ENCODE measurements at places on chromosomes 12 and 14.
A peak's percentile ranks its signal among the peaks of the same experiment; 100 is the strongest.

- DNase-seq, result no peak
Measured at GRCh38 chr14:96631621-96632362, 129.6 kb downstream of the PAPOLA start.

- DNase-seq, result peak; percentile 11
Measured at GRCh38 chr14:64388533-64389285, 556 bp downstream of the MTHFD1 start.

GRCh38 chr14:56514663-56515371 is 64.8 kb upstream of the TMEM260 start:
- no peak for DNase-seq

DNA sequence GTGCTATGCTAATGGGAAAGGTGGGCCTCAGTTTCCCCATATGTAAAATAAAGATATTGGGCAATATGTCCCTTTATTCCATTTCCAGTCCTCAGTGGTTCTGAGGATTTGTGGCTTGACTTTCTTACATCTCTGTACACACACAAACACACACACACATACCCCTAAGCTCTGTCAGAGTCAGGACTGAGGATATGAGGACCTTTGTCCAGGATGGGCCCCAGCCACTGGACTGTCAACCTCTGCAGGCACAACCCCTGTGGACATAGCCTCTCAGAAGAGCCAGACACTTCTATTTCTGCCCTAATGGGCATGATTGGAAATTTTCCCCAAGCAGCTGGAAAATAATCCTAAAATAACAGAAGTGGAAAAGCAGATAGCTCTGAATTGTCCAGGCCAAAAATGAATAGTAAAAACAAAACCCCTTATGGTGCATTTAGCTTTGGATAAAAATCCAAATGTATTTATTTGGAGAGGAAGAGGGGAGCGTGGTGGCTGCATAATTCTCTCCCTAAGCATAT is 50.2 kb downstream of the RIN3 start:
- no peak for DNase-seq

DNA sequence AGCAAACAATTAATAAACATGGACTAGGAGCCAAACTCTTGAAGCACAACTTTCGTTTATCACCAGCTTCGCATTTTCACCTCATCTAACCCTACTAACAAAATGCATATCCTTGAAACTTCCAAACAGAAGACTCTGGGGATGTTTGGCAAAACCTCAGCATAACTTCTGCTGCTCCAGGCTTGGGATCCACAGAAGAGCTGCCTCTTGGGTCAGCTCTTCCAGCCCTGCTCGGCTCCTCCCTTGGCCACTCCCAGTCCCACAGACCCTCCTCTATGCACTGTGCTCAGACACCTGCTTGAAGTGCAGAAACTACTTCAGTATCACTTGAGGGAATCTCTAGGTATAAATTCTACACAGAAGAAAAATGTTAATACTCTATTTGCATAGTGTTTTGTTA is 110.0 kb upstream of the AMIGO2 start:
- no peak for DNase-seq

GRCh38 chr12:89414851-89415250 is 62.5 kb upstream of the DUSP6 start:
- no peak for DNase-seq

- DNase-seq, result no peak
Measured at GRCh38 chr14:104588066-104588857, 8.7 kb downstream of the C14orf180 start.

GRCh38 chr14:69687606-69688298 is 76.4 kb downstream of the SUSD6 start:
- DNase-seq, result no peak

DNA sequence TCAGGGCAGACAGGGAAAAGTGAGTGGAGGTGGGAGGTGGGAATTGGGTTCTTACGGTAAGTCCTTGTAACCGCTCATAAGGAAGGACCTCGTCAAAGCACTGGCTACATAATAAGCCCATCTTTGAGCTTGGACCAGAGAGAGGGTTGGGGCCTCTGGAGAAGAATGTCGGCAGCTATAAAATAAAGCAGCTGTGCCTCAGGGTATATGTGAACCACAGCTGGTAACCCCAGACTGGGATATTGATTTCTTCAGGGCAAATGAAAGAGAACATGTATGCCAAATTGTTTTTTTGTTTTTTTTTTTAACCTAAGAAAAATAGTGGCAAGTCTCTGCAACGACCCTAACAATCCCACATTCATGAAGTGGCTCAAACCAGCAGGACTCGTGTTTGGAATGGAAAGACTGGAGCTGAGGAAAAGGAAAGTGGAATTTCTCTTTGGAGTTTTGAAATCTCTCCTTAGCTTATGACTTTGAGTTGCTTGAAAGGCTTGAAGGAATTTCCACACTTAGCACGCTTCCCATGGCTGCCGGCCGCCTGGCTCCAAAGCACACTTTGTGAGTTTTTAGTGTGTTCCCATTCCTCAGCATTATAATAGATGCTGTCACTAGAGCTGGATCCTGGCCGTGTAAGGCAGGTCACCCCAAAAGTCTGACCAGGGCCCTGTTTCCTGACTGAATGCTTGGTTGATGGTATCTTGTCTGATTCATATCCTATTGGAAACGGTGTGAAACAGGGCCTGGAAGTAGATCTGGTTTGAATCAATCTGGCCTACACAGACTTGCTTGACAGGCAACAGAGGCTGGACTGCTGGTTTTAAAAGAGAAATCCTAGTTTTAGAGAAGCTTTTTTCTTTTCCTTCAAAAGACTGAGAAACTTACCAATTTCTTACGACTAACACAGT is 244.7 kb downstream of the MSRB3 start:
- DNase-seq, result no peak

DNA sequence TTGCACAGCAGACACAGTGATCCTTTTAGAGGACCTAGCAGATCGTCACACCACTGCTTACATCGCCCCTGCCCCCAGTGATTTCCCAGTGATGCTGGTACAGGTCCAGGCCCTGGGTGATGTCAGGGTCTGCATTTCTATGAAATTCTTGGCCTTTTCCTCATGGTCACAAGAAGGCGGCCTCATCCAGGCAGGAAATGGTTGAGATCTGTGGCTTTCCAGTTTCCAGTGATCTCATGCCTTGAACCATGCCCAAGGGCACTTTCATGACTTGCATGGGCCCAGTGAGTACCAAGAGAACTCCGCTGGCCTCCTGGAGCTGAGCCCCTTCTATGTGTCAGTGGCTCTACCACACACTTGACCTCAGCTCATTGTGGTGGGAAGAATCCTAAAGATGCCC is 41.9 kb upstream of the BDKRB2 start:
- DNase-seq, result no peak

GRCh38 chr14:59847711-59848110 is 22.9 kb downstream of the RTN1 start:
- DNase-seq, result no peak

DNA sequence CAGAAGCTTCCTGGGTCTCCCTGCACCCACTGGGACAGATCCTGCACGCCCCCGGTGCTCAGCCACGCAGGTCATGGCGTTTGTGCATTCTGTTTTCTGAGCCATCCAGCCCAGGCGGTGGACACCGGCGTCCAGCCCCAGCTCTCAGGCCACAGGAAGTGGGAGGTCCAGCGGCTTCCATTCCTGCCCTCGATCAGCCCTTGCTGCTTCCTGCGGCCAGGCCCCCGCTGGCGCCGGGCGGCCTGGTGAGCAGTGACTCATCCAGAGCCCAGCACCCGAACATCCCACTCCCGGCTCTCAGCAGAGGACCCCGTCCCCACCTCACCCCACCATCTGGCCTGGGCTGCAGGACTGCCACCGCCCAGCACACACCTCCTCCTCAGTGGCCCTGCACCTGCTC is 18.0 kb upstream of the NUDT14 start:
- no peak for DNase-seq

DNA sequence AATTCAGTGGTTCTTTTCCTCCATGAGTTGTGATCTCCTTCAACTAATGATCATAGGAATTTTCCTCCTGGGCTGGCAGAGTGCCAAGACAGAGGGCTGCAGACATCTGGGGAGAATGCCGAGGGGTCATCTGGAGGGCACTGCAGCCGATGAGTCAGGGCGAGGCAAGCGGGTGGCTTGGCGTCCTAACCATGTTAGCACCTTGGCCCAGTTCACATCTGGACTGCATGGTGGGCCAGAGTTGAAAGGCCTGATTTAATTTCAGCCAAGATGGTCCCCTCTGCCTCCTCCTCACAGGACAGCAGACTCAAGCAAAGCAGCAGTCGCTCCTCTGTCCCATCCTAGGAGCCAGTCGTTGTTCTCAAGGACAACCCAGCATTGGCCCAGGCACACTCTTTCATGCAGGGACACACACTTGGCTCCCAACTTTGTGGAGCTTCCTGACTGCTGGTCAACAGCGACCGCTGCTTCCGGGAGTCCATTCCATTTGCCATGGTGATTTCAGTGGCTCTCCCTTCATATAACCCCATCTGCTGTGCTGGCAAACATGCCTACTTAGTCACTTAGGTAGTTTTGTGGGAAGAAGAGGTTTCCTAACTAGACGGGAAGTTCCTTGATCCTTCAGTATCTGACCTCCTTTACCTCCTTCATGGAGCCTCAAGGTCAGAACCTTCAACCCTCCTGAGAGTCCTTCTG is 161.8 kb downstream of the TTC8 start:
- DNase-seq, result no peak

DNA sequence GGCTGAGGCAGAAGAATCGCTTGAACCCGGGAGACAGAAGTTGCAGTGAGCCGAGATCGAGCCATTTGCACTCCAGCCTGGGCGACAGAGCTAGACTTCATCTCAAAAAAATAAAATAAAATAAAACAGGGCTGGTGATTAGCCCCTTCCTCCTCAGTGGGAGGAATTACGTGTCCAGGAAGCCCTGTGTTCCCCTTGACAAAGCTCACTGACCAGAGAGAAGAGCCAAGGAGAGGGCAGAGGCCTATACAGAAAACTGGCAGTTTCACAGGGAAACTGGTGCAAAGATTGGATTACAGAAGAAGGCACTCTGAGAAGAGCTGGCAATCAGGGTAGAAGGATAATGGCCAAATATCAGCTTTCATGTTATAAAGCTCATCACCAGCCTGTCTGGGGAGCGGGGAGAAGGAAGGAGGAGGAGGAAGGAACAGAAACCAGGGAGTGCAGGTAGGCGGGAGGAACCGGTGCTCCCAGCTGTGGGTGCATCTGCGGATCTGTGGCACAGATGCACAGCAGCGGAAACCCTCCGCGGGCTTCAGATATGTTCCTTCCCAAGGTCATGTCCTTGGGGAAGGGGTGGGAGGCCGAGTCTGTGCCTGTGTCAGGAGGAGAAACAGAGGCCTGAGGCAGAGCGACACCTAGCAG is 6.7 kb downstream of the RAB15 start:
- DNase-seq, result no peak

- no peak for DNase-seq
Measured at GRCh38 chr12:72102150-72102549, 163.5 kb downstream of the TPH2 start.

DNA sequence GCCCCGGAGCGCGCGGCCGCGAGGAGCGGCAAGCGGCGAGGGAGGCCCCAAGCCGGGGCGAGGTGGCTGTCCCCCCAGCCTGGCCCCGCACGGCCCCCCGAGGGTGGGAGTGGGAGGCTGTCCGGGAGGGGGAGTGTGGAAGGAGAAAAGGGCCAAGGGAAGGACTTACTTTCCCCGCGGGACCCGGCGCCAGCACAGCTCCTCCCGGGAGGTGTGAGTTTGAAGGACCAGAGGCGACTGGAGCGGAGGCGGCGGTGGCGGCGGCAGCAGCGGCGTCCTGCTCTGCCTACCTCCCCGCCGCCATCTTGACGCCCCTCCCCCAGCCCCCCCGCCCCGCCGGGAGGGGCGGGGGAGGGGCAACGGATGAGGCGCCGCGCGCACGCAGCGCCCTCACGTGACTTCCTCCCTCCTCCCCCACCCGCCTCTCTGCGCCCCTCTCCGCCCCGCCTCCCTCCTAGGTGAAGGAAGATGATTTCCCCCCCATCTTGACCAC is at the start of gene SBNO1:
Gene SBNO1, minus strand, starts transcription at position 316 of the 493 bp plus-strand sequence. CDS start 14,406 bp downstream, outside the sequence.
- no peak for DNase-seq

DNA sequence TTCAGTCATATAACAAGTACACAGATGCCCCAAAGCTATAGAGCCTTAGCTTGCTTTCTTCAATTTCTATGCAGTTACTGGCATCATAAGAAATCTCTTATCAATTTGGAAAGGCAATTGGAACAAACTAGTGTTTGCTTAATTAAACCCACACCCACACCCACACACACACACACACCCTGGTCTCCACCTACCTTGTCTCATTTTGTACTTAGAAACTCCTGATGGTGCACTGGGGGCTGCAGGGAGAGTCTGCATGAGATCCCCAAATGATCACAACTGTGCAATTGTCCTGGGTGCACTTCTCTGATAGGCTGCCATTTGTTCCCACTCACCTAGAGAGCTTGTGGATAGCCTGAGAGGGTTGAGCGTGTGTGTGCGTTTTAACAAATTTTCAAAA is 40.5 kb upstream of the PTCSC3 start:
- DNase-seq, result no peak

GRCh38 chr12:94659346-94659930 is 9.1 kb upstream of the TMCC3 start:
- no peak for DNase-seq

DNA sequence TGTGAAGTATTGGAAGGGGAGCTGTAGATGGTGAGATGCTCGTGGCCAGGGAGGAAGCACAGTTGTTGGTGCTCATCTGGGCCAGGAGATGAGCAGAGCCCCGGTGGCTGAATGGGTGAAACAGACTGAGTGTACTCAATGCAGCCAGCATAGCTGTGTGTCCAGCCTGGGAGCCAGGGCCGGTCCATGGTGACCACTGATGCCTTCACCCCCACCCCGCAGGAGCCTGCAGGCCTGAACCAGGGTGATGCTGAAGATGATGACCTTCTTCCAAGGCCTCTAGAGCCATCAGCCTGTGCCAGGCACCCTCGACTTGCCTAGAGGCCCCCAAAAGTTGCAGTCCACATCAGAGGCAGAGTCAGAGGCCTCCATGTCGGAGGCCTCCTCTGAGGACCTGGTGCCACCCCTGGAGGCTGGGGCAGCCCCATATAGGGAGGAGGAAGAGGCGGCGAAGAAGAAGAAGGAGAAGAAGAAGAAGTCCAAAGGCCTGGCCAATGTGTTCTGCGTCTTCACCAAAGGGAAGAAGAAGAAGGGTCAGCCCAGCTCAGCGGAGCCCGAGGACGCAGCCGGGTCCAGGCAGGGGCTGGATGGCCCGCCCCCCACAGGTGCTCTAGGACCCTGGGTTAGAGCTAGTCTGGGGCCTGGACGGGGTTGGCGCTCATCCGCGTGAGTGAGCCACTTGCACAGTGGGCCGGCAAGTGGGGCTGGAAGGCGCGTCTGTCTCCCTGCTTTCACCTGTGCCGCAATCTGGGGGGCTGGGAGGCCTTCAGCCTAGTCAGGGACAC is 3.0 kb downstream of the TNFAIP2 start:
- DNase-seq, result no peak

- no peak for DNase-seq
Measured at GRCh38 chr14:70641548-70642302, at the start of gene TTC9. TSS of gene TTC9 (plus strand) at chr14:70641916. CDS start at chr14:70642130, 214 bp downstream.
